ENCODE measurements at places on chromosomes 4 and X. TPM values are rescaled to one million over a fixed set of nuclear protein-coding genes. Genes with fewer than 3 reads are reported as not detected.

DNA sequence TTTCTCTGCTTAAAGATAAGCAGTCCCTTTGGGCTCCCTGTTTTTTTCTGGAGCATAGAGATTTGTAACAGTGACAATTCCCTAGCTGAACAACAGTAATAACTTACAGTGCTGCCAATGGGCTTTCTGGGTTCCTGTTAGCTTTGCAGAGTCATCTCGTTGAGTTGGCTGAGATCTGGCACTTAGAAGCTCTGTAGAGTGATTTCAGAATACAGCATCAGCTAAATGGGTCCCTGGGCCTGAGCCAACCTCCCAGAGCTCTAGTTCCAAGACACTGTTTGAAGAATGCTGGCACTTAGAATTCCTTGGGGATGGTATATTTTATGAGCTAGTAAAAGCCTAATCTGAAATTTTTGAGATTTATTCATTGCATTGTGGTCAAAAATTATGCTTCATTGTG is 43.5 kb upstream of the SERTM2 start:
- no peak for DNase-seq

- DNase-seq, result no peak
These were observed 168.9 kb downstream of the BCOR start for GRCh38 chrX:39928704-39929378.

NOX1 gene
- total RNA-seq, result 0.10 TPM

RGS12 gene
- 29.0 TPM for total RNA-seq

- no peak for DNase-seq
These were observed 1008.8 kb upstream of the DIAPH2 start for GRCh38 chrX:95675794-95676193.

SPANXN4 gene
- not detected for total RNA-seq

- DNase-seq, result no peak
These were observed 182.0 kb upstream of the NEIL3 start for GRCh38 chr4:177127658-177128057.

DNA sequence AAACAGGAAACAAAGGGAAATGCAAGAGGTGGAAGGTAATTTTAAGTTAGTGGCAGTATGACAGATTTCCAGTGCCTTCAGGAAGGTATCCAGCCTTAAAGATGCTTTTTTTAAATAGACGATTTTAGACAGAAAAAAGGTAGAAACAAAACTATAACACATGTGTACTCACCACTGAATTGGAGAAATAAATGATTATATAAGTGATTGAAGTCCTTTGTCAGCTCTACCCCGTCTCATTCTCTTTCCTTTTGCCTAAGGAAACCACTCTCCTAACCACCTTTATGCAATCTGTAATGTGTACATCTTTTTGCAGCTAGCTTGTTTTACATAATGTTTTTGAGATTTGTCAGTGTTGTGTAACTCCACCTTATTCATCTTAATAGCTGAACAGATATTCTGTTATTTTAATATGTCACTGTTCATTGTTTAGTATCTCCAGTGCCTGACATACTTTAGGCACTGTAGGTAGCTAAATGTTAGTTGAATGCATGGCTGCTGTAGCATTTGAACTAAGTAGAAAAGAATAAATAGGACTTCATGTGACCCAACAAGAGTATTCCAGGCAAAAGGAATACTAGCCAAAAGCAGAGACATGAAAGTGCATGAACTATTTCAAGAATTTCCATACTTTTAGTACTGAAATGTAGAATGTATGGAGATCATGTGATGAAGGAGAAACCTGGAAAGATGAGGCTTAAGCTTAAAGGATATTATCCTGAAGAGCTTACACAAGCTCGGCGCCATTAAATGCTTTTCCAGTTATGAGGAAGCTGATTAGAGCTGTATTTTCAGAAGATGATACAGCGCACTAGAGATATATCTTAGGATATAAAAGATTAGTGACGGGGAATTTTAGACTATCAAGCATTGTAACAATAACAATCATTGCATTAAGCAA is 865 bp downstream of the FAM200B start:
- DNase-seq, result no peak

GRSF1 gene
- total RNA-seq, result 194 TPM

ETNPPL gene
- not detected for total RNA-seq

TLR3 gene
- 2.8 TPM for total RNA-seq

- no peak for DNase-seq
These were observed 118.5 kb upstream of the FAM9C start for GRCh38 chrX:13162772-13163410.

BBS12 gene
- 7.8 TPM for total RNA-seq

DNA sequence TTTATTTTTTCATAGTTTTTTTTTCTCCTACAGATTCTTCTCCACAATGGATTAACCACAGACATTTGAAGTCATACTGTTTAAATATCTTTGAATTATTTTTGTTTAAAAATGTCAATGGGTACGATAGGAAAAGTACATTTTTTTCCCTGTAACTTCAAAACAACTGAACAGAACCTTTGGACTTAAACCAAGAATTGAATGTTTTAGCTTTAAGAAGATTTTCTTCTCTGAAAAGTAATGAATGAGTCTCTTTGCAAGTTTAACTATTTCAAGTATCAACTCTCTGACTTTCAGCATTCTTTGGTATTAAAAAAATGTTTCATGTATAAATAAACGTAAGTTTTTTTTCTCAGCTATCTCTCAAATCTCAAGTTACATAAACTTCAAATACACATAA is 364.3 kb downstream of the FBXO8 start:
- DNase-seq, result no peak

GRCh38 chrX:55072286-55072685 is 2.5 kb upstream of the PAGE2B start:
- no peak for DNase-seq

GRCh38 chr4:186300659-186301390 is 34.8 kb downstream of the F11 start:
- DNase-seq, result no peak

PWWP3B gene
- total RNA-seq, result 37.8 TPM

DNA sequence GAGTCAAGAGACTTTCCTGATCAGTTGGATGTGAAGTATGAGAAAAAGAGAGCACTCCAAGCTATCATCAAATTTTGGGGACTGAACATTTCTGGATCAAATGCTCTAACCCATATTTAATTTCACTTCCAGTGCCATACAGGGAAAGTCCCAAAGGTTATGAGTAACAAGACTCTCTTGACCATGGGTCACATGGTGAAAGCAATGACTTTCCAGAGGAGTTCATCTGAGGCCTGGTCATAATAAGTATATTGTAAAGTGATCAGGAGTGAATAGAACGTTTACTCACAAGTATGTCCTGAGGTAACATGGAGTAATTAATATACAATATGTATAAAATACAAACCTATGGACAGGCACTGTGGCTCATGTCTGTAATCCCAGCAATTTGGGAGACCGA is 40.7 kb upstream of the ARMCX5 start:
- no peak for DNase-seq

TBC1D9 gene
- total RNA-seq, result 10.9 TPM

MAGEA8 gene
- total RNA-seq, result not detected

DNA sequence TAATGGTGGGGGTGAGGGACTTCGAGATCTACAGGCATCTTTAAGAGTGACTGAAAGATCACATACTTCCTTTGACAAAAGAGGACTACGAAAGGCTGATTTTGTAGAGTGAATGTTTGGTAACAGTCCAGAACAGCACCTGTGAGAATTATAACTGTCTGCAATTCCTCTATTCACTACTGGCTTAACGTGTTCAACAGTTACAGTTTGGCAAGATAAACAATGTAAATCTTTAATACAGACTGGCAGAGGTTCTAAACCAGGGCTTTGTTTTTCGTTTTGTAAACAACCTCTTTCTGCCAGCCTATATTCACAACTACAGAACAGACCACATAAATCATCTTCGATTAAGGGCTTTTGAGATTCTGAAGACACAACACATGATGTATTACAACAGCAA is 66.9 kb downstream of the NCAPG start:
- no peak for DNase-seq

GRCh38 chr4:121484633-121485032 is 103.8 kb upstream of the QRFPR start:
- peak; percentile 57 for DNase-seq

DCAF8L2 gene
- total RNA-seq, result not detected

GRCh38 chr4:15652191-15652590 is 3.0 kb downstream of the FBXL5 start:
- DNase-seq, result no peak

DNA sequence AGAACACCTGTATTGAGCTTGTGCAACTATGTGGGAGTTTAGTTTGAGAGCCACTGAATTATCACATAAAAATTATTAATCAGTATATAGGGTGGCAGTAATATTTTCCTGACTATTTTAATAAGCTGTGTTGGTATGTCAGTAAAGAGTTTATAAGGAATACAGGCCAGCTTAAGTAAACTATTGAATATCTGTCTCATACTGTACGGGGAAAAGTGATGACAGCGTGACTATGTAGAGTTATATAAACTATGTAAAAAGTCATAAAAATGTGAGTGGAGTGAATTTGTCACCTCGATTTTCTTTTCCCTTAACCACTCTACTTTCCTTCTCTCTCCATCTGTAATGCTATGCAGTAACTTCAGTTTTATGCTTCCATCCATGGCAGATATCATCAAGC is 250.2 kb downstream of the BMPR1B start:
- no peak for DNase-seq

DNA sequence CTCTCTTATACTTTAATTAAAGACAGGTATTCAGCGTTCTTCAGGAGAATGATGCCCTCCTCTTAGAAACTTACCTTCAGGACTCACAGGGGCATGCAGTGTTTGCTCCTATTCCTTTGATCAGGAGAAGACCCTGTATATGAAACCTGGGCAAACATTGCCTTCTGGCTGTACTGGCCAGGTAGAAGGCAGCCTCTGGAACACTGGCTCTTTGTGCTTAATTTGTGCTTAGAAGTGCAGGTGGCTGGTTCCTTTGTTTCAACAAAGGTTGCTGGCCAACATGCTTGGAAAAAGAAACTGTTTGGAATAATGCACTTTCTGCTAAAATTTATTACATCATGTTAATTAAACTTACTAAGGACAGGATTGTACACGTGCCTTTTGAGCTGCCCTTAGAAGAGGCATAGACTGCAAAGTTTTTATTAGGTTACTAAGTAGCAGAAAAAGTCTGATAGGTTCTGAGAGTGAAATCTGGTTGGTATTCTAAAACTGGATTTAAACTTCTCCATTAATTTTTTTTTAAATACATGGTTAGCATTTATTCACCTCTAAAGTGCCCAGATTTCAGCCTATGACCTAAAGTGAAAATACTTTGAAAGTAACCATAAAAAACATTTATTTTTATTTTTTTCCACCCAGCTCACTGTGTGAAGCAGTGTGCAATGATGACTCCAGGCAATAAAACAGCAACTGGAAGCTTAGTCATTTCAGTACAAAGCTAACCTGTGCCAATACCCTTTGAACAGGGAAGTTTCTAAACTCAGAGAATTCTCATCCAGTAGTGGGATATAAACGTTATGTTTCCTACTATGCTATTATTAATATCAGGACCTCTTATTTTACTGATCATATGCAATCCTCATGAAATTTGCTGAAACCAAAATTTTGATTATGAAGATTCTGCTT is 11.3 kb downstream of the RASSF6 start:
- DNase-seq, result peak; percentile 32

USP17L11 gene
- total RNA-seq, result not detected

DNA sequence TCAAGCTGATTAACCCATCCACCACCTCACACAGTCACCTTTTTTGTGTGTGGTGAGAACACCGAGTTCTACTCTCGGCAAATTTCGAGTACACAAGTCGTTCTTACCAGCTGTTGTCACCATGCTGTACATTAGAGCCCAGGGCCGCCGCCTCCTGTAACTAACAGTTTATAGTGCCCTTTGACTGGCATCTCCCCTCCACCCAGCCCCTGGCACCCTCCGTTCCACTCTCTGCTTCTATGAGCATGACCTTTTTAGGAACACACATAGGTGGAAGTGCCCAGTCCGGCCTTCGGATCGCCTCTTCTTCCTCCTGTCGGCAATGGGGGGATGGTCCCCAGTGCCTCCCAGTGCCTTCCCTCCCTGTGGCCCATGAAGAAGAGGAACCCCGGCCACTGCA is 141.4 kb downstream of the STK32B start:
- no peak for DNase-seq

LUZP4 gene
- total RNA-seq, result not detected

DNA sequence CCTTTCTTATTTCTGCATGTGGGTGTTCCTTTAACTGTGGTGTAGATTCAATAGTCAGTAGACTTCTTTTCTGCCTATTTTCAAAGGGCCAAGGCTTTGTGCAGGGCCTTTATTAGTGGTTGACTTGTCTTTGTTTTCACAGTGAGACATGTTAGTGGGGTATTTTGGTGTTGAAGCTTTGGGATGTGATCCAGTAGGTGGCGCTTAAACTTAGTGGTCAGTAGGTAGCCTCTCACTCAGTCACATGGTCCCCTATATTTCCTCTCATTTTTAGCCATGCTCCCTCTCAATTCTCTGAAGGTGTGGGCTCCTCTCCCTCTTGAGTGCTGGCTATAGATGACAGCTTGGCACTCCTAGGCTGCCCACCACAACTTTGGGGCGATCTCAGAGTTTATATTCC is 23.4 kb upstream of the SLC10A7 start:
- peak; percentile 43 for DNase-seq

NRK gene
- not detected for total RNA-seq

- DNase-seq, result no peak
These were observed 36.0 kb downstream of the FUNDC1 start for GRCh38 chrX:44506678-44507077.

GRCh38 chr4:81346719-81347118 is 125.0 kb downstream of the RASGEF1B start:
- no peak for DNase-seq

SMARCA5 gene
- 50.4 TPM for total RNA-seq

DNA sequence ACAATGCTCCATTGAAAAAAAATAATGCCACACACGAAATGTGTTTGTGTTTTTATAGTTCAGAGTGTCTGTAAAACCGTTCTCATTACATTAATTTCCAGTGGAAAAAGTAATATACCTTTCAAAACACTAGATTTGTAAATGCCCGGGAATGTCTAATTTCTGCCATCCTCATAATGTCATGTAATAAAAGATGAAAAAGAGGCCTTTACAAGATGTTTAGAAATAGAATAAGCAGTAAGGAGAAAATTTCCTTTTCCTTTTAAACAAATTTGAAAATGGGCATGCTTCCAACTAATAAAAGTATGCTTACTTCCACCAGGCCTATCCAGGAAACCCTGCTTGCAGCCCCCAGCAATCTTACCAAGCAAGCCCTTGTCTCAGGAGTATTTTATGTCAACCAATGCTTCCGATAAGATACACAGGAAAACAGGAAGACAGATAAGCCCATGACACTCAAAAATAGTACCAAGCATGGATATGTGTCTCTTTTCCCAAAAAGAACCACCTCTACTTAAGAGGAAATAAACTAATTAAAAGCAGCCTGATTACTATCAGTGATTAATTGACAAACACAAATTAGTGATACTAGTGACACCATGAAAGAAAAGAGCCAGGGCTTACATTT is 894.7 kb upstream of the INTU start:
- DNase-seq, result no peak

CXXC4 gene
- total RNA-seq, result 0.11 TPM

GRCh38 chrX:134626434-134626833 is 31.8 kb downstream of the PLAC1 start:
- DNase-seq, result no peak

HSFX3 gene
- total RNA-seq, result 0.32 TPM

- DNase-seq, result no peak
These were observed 197.5 kb downstream of the CCNG2 start for GRCh38 chr4:77354550-77354949.

IL21 gene
- total RNA-seq, result not detected

GPRIN3 gene
- total RNA-seq, result 0.10 TPM
